GM06990 (cell line): ENCODE measurements at places on chromosomes 16 and 17.

GRCh38 chr17:51373489-51374152 lies 113.3 kb downstream of the UTP18 start:
- DNase-seq: no peak

- DNase-seq: no peak
These were observed 395.0 kb upstream of the SOX9 start for GRCh38 chr17:71725811-71726210.

GRCh38 chr17:57499648-57500049 lies 243.3 kb downstream of the MSI2 start:
- no peak for DNase-seq

GRCh38 chr17:81097943-81098308 lies 63.0 kb downstream of the BAIAP2 start:
- DNase-seq: no peak

- no peak for DNase-seq
These were observed 1722.7 kb downstream of the TP53TG3F start for GRCh38 chr16:35182043-35182677.

DNA sequence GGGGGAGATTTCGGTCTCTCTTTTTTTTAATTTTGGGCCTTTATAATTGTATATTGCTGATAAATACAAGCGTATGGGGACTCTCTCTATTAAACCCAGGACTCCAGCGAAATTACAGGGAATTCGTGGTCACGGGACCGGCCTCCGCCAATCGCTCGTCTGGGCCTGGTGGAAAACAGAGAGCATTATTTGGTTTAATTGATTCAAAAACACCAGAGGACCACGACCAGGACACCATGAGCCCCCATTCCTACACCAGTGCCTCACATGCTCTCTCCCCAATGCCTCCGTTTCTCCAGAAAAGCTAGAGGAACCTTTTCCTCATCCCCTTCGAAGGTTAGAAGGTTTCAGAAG lies at the start of gene HOXB2:
TSS of gene HOXB2 (minus strand) at position 88 of the 354 bp plus-strand sequence. CDS start 198 bp downstream, outside the sequence.
- no peak for DNase-seq

GRCh38 chr17:2304931-2305330 lies 1.2 kb downstream of the SRR start:
- no peak for DNase-seq

DNA sequence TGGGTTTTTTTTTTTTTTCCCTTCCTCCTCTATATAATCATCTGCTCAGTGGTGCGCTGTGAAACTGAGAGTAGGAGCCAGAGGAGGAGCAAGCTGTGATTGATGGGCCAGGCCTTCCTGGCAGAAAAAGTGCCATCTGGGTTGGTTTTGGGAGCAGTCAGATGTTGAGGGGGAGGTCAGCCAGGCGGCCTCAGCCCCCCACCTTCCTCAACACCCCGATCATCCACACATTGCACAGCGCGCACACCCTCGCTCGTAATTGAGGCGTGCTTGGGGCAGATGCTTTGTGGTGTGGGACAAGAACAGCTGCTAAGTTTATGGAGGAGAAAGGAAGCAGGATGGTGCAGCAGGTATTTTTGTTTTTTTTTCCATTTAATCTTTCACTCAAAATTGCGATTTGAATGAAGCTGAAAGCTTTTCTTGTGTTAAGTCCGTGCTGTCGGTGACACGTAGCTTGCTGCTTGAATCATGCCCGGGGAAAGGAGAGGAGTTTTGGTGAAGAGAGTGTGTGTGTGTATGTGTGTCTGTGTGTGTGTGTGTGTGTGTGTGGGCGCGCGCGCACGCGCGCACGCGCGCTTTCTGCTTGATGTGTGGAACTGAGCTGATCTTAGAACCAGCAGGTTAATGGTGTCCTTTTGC lies 177.4 kb downstream of the RBFOX1 start:
- no peak for DNase-seq

- no peak for DNase-seq
These were observed 162.9 kb downstream of the COPRS start for GRCh38 chr17:31696184-31696602.

DNA sequence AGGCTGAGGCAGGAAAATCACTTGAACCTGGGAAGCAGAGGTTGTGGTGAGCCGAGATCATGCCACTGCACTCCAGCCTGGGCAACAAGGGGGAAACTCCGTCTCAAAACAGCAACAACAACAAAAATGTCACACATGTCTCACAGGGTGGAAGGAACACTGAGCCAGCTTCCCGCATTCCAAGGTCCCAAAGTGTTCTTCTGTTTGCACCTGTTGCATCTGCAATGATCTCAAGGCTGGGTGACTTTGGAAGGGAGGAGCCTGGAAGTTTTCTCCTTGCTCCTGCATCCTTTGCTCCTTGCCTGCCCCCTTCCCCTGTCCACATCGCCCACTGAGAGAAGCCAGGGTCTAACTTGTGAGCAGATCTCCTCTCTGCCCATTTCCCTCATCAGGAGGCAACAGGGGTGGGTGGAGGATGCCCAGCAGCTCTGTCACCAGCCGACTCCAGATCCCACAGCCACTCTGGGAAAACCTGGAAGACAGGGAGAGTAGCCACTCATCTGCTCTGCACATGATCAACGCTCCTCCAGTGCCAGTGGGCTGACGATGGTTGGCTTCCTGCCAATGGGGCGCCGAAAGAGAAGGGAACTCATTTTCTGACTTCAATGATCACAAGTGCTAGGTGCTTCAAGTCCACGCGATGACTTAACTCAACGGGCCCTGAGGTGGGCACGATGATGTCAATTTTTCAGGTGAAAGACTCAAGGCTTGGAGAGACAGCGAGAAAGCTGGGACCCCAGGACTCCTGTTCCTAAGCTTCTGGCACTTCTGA lies 12.6 kb downstream of the CHST6 start:
- no peak for DNase-seq

- no peak for DNase-seq
These were observed 99.2 kb downstream of the ZNF778 start for GRCh38 chr16:89316701-89317100.

GRCh38 chr17:1002771-1003555 lies 6.0 kb downstream of the TIMM22 start:
- DNase-seq: no peak

- DNase-seq: no peak
These were observed 206.2 kb downstream of the CCDC182 start for GRCh38 chr17:57538736-57539456.

DNA sequence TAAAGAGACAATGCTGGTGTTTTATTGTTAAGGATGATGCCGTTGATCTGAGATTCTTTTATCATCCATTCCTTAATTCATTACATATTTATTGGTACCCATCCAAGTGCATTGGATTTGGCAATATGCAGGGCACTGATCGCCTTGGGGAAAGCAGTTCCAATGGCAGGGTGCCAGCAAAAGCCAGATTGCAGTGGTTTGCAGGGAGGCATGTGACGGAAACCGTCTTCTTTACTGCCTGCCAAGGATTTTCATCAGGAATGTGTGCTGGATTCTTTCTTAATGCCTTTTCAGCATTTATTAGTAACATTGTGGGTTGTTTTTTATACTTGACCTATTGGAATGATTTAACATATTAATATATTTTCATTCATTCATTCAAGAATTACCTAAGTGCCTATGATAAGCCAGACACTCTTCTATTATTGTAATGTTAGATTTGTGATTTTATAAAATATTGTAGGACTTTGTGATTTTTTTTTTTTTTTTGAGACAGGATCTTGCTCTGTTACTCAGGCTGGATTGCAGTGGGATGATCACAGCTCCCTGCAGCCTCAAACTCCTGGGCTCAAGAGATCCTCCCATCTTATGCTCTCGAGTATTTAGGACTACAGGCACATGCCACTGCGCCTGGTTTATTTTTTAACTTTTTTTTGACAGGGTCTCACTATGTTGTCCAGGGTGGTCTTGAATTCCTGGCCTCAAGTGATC lies 93.4 kb upstream of the TNRC6A start:
- no peak for DNase-seq

GRCh38 chr16:55379876-55380390 lies 55.9 kb downstream of the IRX6 start:
- DNase-seq: no peak

DNA sequence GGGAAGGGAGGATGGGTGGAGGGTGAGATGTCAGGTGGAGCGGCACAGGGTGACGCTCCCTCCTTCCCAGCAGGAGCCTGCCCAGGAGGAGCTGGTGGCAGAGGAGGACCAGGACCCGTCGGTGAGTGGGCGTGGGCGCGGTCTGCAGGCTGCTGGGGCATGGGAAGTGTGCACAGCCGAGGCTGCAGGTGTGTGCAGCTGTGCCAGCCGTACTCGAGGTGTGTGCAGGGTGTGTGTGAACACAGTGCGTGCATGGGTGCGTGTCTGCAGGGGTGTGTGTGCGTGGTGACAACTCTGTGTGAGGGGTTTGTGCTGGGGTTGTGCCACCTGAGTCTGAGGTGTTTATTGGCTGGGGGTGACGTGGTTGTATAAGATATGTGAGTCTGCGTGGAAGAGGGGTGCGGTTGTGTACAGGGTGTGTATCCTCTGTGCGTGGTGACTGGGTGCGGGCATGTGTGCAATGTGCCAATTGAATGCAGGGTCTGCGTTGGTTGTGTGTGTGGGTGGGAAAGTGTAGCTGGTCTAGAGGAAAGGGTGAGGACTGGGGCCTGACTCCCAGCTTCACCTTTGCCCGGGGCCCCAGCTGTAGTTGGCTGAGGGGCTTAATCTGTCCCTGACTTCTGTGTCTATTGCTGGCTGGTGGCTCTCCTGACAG lies 670 bp downstream of the TNFSF12 start:
- DNase-seq: no peak

DNA sequence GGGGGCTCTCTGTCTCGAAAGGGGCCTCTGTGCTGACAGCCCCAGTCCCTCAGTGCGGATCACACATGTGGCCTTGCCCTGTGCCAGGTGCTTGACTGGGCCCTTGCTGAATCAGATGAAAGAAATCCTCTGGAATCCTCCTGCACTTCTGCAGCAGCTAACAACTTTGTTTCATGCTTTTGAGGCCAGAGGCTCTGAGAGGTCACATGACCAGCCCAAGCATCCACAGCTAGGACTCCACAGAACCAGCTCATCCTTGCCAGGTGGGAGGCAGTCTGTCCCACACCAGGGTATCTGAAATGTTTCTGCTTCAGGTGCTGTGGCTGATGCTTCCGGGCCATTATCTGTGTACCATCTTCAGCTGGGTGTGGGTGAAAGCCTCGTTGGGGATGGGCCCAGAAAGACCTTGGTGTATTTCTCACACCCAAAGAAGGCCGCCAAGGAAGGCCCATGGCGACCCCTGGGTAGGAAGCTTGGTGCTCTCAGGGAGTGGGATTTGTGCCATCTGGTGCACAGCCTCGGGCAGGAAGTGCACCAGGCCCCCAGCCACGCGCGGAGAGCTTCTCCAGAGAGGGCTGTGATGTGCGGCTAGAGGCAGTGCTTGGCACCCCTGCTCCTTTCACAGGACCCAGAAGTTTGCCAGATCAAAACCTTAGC lies 143.8 kb downstream of the CLEC16A start:
- DNase-seq: no peak

GRCh38 chr17:57240648-57241047 lies 15.7 kb upstream of the MSI2 start:
- DNase-seq: no peak

- no peak for DNase-seq
These were observed 833 bp upstream of the BCAR1 start for GRCh38 chr16:75252049-75252864.

- DNase-seq: no peak
These were observed 5.9 kb downstream of the ARSG start for GRCh38 chr17:68297195-68297594.

- DNase-seq: no peak
These were observed 8.5 kb downstream of the EFCAB3 start for GRCh38 chr17:62388856-62389255.

- DNase-seq: peak; percentile 77
These were observed 15.2 kb downstream of the PIEZO1 start for GRCh38 chr16:88769617-88770460.

GRCh38 chr17:72523491-72523890 lies 402.7 kb downstream of the SOX9 start:
- DNase-seq: no peak

- DNase-seq: no peak
These were observed 7.7 kb upstream of the C17orf113 start for GRCh38 chr17:42058063-42058462.

DNA sequence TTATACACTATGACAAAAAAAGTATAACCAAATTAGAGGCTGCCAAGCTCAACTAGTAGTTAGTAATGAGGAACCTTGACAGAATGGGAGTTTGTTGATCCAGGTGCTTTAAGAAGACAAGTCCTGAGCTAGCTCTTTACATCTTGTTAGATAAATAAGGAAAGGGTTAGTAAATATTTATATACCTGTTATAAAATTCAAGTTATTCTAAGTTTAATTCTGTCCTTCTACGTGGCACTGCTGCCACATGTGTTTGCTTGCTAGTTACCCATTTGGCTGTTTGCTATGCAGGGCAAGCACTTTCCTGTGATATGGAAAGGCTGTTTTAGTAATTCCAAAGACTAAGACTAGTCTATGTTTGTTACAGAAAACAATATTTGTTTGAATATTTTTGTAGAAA lies 180.5 kb downstream of the MYO1D start:
- DNase-seq: no peak

GRCh38 chr16:75306099-75306762 lies 54.8 kb upstream of the BCAR1 start:
- no peak for DNase-seq

DNA sequence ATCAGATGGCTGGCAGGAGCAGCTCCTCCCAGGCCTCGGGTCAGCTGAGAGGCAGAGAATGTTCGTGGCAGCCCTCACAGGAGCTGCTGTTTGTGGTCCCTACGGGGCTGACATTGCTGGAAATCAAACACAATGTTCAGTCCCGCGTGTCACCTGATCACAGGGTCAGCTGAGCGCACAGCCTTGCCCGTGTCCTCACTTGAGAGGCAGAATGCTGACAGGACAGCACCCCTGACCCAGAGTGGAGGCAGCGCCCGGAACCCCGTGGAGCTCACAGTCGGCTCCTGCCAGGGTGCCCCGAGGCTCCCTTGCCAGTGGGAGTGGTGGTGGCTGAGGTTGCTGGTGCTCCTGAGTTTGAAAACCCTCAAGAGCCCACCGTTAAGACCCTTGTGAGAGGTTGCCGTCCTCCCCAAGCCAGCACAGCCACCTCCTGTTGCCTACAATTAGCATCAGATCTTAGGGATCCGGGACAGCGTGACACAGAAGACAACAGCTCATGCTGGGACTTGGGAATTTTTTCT lies 3.6 kb upstream of the CHMP6 start:
- DNase-seq: peak; percentile 5

DNA sequence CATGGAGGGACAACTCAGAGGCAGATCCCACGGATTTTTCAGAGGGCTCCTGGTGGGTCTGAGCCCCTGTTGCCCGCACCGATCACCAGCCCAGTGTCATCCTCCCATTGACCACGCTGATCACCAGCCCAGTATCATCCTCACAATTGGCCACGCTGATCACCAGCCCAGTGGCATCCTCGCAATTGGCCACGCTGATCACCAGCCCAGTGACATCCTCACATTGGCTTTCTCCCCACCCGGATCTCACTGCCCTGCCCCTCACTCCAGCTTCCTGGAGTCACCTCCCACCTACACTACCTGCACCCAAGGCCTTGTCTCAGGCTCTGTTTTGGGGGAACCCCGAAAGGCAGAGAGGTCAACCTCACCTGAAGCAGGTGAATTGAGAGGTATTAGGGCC lies 358.2 kb upstream of the TNRC6C start:
- DNase-seq: no peak

DNA sequence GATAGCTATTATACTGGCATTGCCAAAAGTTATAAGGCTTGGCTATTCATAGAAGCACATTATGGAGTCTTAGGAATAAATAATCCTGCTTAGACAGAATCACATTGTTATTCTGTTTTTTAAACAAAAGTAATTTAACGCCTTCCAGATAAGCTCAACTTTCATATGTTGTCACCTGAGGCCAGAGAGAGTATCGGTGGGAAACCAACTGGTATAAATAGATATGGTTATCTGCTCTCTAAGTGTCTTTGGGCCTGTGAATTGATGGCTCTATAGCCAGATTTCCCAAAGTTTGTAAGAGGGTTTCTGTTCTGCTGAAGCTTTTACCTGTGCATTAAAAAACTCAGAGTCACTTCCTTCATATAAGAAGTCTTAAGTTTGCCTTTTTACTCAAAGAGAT lies 1449.4 kb downstream of the CDH11 start:
- DNase-seq: no peak
